ENCODE measurements at places on chromosomes 4 and X.

GRCh38 chr4:72016011-72016410 lies 15.8 kb upstream of the NPFFR2 start:
- DNase-seq = no peak

DNA sequence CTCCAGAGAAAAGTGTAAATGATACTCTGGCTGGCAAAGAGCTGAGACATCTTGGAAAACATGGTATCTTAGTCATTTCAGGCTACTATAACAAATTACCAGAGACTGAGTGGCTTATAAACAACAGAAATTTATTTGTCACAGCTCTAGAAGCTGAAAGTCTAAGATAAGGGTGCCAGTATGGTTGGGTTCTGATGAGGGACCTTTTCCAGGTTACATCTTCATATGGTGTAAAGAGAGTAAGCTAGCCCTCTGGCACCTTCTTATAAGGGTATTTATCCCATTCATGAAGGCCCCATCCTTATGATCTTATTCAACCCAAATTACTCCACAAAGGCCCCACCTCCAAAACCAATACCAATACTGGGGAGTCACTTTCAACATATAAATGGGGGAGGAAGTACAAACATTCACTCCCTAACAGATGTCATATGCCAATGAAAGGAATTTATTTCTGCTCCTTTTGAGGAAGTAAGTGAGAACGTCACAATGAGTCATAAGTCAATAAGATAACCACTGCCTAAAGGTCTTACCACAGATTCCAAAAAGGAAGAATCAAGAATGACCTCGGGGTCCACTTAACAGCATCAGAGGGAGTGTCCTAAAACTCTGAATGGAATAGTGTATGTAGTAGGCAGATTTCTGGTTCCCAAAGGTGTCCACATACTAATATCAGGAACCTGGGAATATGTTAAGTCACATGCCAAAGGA lies 246.6 kb downstream of the OPHN1 start:
- peak; percentile 72 for DNase-seq

- DNase-seq = no peak
Observed at GRCh38 chr4:54723220-54723619, 65.5 kb downstream of the KIT start.

DNA sequence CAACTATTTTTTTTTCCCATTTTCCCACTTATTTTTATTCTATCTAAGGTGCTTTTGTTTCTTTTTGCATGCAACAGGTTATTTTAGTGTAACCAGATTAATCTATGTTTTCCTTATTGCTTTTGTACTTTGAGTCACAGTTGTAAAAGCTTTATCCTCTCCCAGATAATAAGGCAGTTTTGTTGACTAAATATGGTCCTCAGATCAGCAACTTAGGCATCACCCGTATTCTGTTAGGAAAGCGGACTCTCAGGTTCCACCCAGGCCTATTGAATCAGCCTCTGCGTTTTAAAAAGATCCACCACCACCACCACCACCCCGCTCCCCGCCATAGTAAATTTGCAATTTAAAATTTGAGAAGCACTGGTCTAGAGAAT lies 58.6 kb upstream of the USP9X start:
- DNase-seq = no peak

- DNase-seq = no peak
Observed at GRCh38 chrX:2867206-2867605, 38.5 kb downstream of the GYG2 start.

DNA sequence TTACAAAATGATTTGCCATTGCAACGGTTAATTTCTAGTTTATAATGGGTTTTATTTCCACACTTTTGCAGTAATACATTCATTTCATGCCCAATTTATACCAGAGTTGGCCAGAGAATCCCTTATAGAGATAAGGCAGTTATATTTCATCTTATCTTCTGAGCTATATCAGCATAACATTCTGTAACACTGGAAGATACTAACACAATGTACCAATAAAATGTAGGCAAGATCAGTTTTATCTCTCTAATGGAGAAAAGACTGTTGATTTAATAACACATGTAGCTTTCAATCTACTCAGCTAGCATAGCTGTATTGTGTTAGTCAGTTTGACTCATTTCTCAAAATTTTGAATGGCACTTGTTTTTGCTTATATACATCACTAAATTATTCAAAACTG lies 738.6 kb downstream of the TRAM1L1 start:
- no peak for DNase-seq

- DNase-seq = no peak
Observed at GRCh38 chr4:168538632-168539031, 41.8 kb downstream of the PALLD start.

DNA sequence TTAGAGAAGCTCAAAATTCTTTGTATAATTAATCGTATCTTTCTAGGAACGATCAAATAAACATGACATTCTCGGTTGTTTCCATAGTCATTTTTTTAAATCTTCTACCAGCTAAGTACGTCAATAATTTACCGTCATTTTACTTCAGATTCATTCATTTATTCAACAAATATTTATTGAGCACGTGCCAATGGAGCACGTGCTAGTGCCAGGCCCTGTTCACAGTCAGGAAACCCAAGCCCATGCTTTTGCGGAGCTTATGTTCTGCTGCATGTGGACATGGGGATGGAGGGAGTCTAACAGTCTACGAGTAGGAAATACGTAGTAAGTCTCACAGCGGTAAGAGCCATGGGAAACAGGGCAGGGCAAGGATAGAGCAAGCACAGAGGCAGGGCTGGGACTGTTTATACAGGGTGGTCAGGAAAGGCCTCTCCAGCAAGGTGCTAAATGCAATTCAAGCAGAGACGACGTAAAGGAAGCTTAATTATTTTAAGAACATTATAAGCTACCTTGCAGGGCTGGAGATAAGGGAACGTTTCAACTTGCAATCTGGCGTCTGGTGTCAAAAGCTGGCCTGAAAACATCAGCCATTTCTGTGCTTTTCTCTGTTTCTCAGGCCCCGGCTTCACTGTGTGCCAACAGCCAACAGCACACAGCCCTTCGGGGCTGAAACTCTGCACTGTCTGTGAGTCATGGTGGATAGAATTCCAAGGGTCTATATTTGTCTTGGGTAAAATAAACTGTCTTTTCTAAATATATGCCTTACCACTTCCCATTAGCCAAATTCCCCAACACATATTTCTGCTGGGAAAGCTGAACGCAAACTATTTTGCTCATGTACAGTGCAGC lies 517.1 kb upstream of the ZFP42 start:
- no peak for DNase-seq

DNA sequence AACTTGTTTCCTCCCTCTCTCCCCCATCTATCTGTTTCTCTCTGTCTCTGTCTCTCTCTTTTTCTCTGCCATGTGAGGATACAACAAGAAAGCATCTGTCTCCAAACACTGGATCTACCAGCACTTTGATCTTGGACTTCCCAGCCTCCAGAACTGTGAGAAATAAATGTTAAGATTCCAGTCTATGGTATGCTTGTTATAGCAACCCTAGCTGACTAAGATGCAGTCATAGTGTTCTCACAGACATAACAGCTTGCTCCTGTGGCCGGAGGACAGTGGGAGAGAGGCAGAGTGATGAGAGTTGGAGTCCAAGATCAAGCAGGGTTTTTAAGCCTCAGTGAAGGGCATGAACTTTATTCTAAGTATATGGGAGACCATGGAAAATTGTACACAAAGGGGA lies 8.8 kb upstream of the NKX3-2 start:
- DNase-seq = no peak

DNA sequence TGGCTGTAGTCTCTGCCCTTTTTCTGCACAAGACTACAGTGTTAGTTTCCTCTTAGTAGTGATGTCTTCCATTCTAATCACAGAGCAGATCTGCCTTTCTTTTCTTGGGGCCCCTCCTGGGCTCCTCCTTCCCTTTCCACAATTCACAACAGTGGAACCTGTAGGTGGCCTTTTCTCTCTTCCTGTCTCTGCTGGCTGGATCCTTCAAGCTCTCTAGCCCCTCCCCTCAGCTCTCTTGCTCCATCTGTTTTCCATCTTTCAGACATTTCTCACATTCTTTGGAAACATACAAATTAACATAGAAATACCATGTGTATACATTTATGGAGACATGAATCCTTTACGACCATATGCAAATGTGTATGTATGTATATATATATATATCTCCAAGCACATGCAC lies 304 bp upstream of the SPIN2A start:
- DNase-seq = no peak

DNA sequence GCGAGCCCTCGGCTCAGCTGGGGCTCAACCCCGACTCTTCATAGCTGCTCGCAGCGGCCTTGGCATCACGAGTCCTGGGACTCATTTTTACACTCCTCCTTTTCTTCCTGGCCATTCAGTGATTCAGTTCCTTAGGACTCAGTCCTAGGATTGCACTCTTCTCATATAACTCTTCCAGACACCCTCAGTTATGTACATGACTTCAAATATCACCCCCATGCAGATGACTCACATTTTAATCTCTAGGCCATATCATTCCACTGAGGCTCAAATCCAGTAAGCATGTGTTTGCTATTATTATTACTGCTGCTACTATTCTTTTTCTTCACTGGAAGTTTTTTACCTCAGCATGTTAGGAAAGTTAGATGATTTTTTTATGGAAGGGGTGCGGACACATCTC lies 14.4 kb downstream of the ITGB1BP2 start:
- no peak for DNase-seq

DNA sequence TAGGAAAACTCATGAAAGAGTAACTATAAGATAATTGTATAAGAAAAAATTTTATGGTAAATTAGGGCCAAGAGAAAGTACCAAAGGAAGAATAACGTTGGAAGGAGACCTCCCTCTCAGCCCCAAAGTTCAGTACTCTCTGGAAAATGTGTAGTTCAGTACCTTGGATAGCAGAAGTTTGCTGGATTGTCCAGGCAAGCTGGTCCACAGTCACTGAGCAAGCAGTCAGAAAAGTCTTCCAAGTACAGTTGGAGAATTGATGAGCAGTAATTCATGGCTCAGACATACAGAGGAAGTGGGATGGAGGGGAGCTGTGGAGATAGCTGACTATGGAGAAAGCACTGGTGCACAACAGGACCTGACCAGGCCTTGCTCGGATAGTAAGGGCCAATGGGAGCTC lies 598.2 kb upstream of the NDST4 start:
- DNase-seq = no peak

GRCh38 chrX:48632207-48632606 lies 34.9 kb downstream of the WDR13 start:
- no peak for DNase-seq

- peak; percentile 62 for DNase-seq
Observed at GRCh38 chrX:154458116-154458953, at the start of gene PLXNA3. Gene PLXNA3 (plus strand): TSS chrX:154458281. CDS start chrX:154460184, 1,903 bp downstream.

DNA sequence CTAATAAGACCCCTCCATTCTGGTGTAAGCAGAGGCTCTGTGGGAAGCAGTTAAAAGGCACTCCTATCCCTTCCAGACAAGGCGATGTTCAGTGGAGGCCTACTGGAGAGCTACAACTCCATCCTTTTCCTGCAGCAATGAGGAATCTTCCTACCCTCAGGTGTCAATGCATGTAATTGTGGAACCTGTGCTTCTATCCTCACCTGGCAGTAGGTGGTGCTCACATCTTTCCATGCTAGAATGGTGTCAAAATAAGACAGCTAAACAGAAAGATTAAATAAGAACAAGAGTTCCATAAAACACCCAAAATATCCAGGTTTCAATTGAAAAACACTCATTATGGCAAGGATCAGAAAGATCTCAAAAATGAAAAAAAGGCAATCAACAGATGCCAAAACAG lies 224.6 kb downstream of the IL15 start:
- DNase-seq = no peak

DNA sequence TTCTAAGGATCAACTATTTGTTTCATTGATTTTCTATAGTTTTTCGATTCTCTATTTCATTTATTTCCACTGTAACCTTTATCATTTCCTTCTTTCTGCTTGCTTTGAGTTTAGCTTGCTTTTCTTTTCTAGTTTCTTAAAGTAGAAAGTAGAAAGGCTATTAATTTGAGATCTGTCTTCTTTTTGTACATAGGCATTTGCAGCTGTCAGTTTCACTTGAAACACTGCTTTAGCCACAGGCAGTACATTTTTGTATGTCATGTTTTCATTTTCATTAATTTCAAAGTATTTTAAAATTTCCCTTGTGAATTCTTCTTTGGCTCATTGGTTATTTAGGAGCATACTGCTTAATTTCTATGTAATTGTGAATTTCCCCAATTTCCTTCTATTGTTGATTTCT lies 152.2 kb downstream of the SH3KBP1 start:
- no peak for DNase-seq

Measured in common myeloid progenitor, CD34-positive (primary cell).